ENCODE measurements at places on chromosomes 16 and 17.

GRCh38 chr17:58161566-58161965, 5.2 kb upstream of the OR4D2 start:
- DNase-seq, result no peak

DNA sequence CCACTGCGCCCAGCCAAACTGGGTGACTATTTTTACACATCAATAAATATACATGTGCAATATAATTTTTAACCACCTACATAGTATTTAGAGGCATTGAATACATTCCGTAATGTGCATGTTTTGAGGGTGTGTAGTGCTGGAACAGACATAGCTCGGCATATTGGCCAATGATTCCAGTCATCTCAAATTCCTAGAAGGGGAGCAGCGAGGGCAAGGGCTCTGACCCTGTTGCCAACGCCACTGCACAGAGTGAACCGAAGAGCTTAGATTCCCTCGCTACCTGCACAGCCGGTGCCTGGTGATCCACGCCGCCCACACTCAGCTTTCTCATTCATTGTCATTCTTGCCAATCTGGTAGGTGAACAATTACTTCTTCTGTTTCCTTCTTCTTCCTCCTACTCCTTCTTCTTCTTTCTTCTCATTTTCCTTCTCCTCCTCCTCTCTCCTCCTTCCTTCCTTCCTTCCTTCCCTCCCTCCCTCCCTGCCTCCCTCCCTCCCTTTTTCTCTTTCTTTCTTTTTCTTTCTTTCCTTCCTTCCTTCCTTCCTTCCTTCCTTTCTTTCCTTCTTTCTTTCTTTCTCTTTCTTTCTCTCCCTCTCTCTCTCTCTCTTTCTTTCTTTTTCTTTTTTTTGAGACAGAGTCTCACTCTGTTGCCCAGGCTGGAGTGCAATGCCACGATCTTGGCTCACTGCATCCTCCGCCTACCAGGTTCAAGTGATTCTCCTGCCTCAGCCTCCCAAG, 26.3 kb upstream of the ATP2A3 start:
- DNase-seq, result no peak

- DNase-seq, result peak; percentile 13
Measured at GRCh38 chr16:58417600-58417999, 25.3 kb downstream of the GINS3 start.

- DNase-seq, result no peak
Measured at GRCh38 chr17:40074175-40074512, 11.4 kb downstream of the THRA start.

DNA sequence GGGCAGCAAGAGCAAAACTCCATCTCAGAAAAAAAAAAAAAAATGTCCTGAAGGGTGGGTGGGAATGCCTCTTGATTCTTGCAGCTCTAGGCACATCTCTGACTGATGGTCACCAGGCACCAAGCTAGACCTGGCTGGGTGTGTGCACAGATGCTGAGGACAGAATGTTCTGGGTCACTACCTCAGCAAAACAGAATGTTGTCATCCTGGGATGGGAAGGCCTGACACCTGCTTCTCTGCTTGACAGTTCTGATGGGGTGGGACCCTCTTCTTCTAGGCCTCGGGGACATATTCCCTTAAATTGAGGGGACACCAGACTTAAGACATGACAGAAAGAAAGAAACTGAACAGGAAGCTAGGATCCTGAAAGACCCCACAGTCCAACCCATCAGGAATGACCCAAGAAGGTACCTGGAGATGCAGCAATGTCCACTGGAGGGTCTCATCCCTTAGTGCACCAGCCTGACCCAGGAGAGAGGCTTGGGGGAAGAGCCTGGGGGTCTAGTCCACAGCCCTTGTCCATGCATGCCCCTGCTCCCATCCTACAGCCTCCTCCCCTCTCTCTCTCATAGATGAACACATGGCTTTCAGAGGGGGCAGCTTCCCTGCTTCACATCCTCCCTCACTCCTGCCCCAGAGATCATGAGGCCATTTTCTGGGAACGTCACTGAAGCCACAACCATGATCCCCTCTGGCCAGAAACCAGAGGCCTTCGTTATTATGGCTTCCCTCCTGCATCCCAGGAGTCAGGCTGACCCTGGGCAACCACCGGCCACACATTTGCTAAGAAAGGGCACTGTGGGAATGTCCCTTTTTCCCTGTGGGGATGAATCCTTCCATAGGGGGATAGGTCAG, 3.8 kb upstream of the STAT5B start:
- no peak for DNase-seq

DNA sequence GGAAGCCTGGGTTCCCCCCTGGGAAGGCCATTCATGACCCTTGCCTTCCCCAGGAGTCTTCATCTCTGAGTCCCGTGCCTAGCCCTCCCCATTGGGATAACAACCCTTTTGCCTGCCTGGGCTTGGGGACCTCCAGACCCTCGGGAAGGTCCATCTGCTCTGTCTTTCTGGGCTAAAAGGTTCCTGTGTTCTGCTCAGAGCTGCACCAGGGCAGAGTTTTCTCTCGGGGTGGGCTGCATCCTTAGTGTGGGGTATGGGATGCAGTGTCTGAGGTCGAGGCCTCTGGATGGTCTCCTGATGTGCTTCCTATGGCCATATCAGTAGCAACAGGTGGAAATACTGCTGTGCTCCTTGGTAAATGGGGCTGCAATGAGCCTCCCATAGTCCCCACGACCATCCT, 22.9 kb upstream of the PLLP start:
- no peak for DNase-seq

DNA sequence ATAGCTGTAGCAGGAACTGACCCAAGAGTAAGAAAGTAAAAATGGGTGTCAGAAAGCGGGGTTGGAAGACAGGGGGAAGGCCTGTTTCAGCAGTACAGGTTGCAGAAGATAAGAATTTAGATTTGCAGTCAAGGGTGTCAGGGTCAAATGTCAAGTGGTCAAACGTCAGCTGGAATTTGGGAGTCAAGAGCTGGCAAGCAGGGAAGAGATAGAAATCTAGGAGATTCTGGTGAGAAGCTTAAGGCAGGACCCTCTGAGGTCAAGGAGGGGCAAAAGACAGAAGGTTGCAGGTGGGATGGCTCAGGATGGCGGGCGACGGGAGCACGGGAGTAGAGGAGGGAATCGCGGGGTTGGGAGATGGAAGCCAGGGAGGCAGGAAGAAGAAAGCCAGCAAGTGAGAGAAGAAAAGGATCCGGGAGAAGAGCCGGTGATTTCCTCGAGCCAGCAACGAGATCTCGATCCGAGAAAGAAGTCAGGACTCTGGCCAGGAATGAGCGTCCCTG, 335 bp downstream of the SLC25A35 start:
- no peak for DNase-seq

DNA sequence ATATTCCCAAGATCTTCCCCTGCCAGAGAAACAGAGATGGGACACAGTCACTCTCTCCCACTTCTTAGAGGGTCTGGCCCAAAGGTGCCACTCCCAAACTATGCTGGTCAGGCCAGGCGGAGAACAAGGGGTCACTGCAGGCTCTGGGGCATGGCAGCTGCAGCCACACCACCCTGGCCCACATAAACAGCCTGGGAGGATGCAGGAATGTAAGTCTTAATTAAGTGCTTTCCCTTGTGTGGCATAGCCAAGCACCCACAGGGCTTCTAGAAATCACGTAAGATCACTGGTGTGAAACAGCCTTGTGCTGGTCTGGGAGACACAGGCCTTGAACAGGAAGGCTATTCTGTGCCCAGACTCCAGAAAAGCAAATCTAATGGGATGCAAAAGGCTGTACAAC, 31.5 kb downstream of the ABCC12 start:
- no peak for DNase-seq

DNA sequence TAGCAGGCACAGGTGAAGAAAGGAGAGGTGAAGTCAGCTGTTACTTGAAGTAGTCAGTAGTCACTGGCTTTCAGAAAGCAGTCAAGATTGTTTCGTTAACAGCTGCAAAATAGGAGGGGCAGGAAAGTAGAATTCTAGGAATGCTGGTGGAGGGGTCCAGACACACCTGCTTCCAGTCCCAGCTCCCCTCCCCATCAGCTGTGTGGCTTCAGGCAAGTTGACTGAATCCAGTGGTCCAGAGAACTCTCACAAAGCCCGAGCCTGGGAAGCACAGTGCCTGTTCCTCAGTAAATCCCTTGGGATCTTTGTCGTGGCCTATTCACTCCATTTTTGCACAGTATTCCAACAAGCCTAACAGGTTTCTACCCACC, 4.6 kb upstream of the SOCS1 start:
- no peak for DNase-seq

DNA sequence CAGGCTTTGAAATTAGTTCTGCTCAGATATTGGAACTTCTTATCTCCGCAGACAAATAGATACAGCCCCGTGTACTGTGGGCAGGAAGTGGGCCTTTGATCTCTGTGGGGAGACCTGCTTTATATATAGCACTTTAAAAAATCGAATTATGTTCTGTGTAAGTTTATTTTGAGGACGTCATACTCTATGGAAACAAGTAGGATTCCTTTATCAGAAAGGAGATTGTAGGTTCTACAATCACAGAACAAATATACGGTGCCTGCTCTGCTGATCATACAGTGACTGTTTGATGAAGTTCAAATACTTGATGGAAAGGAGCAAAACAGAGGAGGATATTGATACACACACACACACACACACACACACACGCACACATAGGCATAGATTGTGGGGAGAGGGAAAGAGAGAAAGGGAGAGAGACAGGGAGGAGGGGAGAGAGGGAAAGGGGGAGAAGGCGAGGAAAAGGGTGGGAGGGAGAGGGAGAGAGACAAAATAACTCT, 14.7 kb upstream of the TMEM220 start:
- DNase-seq, result no peak

GRCh38 chr17:14321476-14321949, 20.6 kb downstream of the HS3ST3B1 start:
- no peak for DNase-seq

GRCh38 chr16:11079652-11080187, 135.4 kb downstream of the CLEC16A start:
- no peak for DNase-seq

GRCh38 chr17:48565022-48565554, 13.1 kb downstream of the HOXB4 start:
- DNase-seq, result no peak

DNA sequence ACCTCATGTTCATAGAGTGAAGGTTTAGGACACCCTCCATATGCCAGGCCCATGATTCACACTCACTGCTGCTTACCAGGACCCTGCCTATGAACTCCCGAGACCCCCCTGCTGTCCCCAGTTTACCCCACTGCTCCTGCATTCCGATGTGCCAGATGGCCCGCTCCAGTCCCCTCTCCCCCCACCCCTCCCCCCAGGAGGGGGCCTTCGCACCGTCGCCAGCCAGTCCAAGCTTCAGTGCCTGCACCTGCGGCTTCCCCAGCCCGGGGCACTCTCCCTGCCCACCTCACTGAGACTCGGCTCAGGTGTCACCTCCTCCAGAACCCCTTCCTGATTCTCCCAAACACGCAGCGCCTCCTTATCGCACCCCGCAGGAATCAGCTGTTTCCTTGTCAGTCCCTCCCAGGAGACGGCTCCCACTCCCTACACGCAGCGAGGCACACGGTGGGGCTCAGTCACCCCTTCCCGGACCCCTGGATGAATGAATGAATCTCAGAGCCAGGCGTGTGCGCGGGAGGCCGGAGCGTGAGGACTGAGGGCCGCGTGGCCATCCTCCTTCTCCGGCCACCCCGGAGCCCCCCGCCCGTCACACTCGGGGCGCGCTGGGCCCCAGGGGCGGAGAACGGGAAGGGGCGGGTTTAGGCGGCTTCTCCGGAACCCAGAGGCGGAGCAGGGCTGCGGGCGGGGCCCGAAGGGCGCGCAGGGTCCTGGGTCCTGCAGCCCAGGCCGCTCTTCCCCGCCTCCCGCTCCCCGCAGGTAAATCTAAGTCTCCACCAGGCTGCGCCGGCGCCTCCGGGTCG, 1.6 kb downstream of the MYO1C start:
- peak; percentile 53 for DNase-seq

DNA sequence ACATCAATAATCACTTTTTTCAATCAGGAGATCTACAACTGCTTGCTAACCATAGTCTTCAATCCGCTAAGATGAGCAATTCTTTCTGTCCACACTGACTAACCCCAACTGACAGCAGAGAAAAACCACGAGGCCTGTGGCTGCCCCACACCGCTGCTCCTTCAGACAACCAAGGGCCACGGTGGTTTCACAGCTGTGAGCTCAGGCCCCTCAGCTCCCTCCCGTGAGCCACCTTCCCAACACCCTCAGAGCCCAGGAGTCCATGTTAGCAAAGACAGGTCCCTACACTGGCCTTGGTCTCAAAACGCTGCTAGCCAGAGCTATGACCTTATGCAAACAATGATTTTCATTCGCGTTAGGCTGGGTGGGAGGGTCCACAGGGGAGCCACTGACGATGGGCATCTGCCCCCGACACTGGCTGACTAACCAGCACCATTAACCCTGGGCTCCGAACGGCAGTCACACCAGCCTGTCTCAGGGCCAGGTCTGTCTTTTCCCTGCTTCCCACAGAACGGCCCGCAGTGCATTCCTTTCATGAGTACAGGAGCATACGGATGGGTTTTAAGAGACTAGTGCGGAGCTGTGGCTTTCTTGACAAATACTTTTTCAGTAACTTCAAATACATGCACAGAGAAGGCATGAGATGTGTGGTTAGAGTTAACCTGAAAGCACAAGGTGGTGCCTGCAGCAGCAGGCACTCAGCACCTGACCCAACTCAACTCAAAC, 67.3 kb downstream of the ANKRD11 start:
- peak; percentile 18 for DNase-seq

DNA sequence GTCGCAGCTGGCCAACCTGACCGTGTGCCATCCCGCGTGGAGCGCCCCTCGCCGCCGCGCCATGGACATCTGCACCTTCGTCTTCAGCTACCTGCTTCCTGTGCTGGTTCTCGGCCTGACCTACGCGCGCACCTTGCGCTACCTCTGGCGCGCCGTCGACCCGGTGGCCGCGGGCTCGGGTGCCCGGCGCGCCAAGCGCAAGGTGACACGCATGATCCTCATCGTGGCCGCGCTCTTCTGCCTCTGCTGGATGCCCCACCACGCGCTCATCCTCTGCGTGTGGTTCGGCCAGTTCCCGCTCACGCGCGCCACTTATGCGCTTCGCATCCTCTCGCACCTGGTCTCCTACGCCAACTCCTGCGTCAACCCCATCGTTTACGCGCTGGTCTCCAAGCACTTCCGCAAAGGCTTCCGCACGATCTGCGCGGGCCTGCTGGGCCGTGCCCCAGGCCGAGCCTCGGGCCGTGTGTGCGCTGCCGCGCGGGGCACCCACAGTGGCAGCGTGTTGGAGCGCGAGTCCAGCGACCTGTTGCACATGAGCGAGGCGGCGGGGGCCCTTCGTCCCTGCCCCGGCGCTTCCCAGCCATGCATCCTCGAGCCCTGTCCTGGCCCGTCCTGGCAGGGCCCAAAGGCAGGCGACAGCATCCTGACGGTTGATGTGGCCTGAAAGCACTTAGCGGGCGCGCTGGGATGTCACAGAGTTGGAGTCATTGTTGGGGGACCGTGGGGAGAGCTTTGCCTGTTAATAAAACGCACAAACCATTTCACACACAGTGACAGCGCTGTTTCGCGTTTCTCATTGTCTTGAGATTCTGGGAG, 2.0 kb upstream of the ZACN start:
- no peak for DNase-seq

Data from OCI-M1 (cell line).